ENCODE measurements at places on chromosomes 6 and 20. TPM values are rescaled to one million over a fixed set of nuclear protein-coding genes. Genes with fewer than 3 reads are reported as not detected.

Gene SLC17A2
- polyA plus RNA-seq, result not detected

Gene HRH3
- not detected for polyA plus RNA-seq

Gene SCGN
- polyA plus RNA-seq, result not detected

Gene SDCBP2
- 8.9 TPM for polyA plus RNA-seq

Measured in cardiac muscle cell (in vitro differentiated cells and primary cell).